GM03348 (cell line): ENCODE measurements at places on chromosomes 12 and 14.

GRCh38 chr12:23204933-23205778, 580.2 kb downstream of the ETNK1 start:
- DNase-seq, result peak; percentile 60

DNA sequence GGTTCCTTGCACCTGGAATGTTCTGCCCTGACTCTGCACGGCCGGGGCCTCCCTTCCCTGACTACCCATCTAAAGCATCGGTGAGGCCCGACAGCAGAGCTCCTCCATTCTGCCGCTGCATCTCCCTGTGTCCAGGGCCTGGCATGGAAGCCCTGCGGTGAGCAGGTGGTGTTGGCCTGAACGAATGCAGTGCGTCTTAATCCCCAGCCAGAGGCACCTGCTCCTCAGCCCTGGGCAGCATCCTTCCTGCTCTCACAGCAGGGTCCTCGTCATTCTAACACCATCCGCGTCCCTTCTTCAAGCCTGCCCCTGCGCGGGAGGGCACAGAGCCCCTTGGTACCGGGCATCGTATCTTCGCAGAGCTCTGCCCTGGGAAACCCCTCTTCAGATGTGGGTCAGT, 15.4 kb downstream of the BEGAIN start:
- DNase-seq, result no peak

DNA sequence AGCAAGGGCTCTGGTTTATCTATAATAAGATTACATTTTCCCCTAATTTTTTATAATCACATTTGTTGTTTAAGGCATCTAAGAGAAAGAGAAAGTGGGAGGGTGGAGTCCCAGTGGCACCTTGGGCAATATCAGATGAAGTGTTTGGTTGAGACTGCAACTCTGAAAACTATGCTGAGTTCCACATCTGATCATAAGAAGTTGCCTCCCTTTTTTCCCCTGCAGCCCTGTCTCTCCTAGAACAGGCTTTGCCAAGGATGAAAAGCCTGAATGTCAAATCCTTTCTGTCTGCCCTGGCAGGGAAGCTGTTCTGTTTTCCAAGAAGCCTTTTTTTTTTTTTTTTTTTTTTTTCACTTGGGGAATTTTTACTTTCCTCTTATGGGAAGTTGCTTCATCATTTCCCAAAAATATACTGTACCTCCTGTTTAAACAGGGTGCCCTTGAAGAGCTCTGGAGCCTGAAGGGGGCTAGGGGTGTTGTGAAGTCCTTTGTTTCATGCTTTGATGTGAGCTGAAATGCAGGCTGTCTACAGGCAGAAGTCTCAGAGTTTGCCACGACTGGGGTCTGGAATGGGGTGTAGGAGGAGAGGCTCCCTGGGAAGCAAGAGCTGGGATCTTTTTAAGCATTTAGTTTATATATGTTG, 71.3 kb downstream of the SUSD6 start:
- peak; percentile 44 for DNase-seq

DNA sequence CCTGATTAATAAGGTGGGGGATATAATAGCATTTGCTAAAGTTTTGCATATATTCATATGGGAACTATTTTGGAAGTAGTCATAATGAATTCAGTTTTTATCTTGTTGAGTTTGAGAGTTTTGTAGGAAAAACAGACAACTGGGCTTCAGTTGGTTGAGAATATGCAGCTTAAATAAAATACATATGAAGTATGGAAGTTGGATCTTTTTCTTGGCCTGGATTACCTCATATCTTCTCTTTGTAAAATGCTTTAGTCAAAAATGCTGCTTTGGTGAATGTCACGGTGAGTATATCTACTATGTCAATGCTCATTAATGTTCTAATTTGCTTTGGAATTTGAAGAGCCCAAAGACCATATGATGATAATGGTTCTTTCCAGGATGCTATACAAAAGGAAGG, 552.2 kb upstream of the LMO3 start:
- DNase-seq, result no peak

- DNase-seq, result no peak
These were observed 128.0 kb upstream of the EEA1 start for GRCh38 chr12:93056971-93057535.

GRCh38 chr12:87283111-87283510, 746.1 kb downstream of the C12orf50 start:
- no peak for DNase-seq

DNA sequence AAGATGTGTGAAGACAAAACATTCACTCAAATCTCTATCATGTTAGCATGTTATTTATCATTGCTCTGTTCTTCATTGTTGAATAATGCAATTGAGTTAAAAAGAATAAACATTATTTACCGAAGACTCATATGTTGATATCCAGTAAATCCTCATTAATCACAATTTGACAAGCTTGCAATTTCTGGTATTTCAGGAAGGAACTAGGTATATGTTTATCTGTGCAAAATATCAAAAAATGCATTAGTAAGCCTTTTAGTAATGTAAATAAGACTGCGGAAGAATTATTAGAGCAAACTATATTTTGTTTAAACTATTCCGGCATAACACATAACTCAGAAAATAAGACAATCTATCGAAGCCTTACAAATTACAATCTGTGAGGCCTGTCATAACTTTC, 222.7 kb upstream of the NOVA1 start:
- no peak for DNase-seq

- no peak for DNase-seq
These were observed 1.0 kb downstream of the IRF9 start for GRCh38 chr14:24162093-24162492.

GRCh38 chr14:86505808-86506207, 975.9 kb downstream of the FLRT2 start:
- DNase-seq, result no peak

DNA sequence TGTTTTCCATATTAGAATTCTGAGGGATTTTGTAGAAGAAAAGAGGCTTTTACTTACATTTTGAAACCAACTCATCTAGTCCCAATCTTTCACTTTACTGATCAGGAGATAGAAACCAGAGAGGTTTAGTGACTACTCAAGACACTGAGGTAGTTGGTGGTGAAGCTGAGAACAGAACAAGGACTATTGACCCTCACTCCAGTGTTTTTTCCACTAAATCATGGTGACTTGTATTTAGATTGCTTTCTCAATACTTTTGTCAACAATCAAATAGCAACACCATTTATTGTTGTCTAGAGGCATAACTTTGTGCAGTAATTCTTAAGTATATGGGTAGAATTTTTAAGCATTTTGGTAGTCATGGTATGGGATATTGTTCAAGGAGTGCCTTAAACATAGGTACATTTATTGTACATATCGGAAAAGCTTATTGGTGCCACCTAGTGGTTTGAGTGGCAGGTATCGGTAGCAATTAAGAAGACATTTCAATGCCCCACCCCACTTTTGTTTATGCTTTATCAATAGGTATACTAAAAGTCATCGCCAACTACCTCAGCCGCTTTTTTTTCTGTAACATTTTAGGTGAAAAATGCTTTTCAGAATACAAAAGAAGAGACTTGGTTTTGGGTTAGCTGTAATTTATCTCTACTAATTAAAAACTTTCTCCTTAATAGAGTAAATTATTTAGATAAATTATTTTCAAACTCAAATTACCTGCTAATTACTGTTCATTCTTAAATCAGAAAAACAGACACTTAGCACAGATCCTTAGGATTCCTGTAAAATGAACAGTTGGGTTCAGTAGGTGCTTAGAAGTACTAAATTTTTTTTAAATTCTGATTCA, 47.3 kb upstream of the PAWR start:
- DNase-seq, result peak; percentile 68

- DNase-seq, result no peak
These were observed 50.9 kb downstream of the BTBD7 start for GRCh38 chr14:93281937-93282336.

DNA sequence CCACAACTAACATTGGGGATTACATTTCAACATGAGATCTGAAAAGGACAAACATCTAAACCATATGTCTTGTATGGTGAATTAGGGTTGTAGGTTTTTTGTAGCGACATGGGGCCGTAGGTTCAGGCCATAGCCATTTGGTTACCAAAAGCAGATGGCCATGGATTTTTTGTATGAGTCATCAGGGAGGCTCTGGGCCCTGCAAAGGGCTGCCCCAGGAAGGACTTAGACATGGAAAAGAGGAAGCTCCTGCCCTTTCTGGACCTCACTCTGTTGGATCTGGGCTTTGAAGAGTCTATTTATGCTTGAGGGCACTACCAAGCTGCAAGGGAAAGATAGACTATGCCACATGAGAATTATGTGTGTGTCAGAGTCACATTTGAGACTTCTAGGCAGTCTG, 89.3 kb upstream of the DHRS4 start:
- DNase-seq, result no peak

GRCh38 chr14:65703996-65704395, 291.5 kb downstream of the FUT8 start:
- DNase-seq, result peak; percentile 35

DNA sequence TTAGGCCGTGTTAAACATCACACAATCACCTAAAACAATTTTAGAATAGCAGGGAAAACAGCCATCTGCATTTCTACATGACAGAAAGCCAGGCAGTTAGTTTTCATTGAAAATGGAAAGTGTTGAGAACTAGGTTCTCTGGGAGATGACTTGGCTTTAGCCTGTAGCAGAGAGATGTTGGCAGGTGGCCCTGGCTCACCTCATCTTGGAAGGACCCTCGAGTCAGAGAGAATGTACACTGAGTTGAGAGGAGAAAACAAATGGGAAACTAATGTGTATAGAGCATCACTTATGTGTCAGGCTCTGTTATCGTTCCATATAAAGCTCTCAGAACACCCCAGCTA, 51.9 kb downstream of the SUSD6 start:
- DNase-seq, result no peak

GRCh38 chr12:805022-805632, 52.7 kb downstream of the WNK1 start:
- no peak for DNase-seq

DNA sequence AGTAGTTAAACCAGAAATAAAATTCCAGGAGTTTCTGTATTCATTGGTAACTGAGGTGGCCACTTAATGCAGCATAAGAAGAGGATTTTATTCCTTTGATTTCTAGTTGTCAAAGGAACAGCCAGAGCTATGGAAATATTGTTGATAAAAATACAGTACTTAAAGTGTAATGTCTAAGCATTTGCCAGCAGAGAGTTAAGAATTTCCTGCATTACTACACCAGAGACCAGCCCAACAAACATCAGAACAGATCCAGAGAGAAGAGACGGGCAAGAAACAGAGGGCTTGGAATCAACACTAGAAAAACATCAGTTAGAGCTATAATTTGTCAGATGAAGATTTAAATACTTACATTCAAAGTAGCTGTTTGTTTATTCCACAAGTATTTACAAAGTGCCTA, 77.9 kb downstream of the ST8SIA1 start:
- no peak for DNase-seq

GRCh38 chr14:60771117-60771516, 36.6 kb downstream of the MNAT1 start:
- no peak for DNase-seq
